Right ventricle myocardium superior (tissue), 1 donor: ENCODE measurements at places on chromosomes 1 and 21. TPM values are rescaled to one million over a fixed set of nuclear protein-coding genes. Genes with fewer than 3 reads are reported as not detected.

Gene MROH9
- total RNA-seq = not detected

Gene CA6
- total RNA-seq = not detected

Gene CAPN9
- 0.83 TPM for total RNA-seq

Gene PALMD
- 114 TPM for total RNA-seq

Gene OR2T2
- total RNA-seq = not detected

Gene DNAJB4
- total RNA-seq = 99.0 TPM

Gene PATJ
- total RNA-seq = 131 TPM

Gene FMO1
- total RNA-seq = 0.54 TPM

Gene FCGR1A
- total RNA-seq = 0.46 TPM

Gene CFHR2
- not detected for total RNA-seq

Gene PTGER3
- total RNA-seq = 1.3 TPM

Gene NOS1AP
- 4.6 TPM for total RNA-seq

Gene LAMC1
- total RNA-seq = 87.5 TPM

Gene RASAL2
- total RNA-seq = 26.8 TPM

Gene CACNA1S
- total RNA-seq = not detected

Gene ETV3L
- total RNA-seq = not detected

Gene GPR37L1
- 0.05 TPM for total RNA-seq

Gene HSF2BP
- total RNA-seq = not detected

Gene TSPAN1
- 0.75 TPM for total RNA-seq

Gene NGF
- total RNA-seq = 4.0 TPM

Gene ZYG11A
- not detected for total RNA-seq

Gene KPRP
- not detected for total RNA-seq

Gene SLC41A1
- total RNA-seq = 465 TPM

Gene TMPRSS2
- not detected for total RNA-seq

Gene NHLH2
- not detected for total RNA-seq

Gene AMY1B
- not detected for total RNA-seq

Gene NFIA
- total RNA-seq = 89.5 TPM

Gene HCN3
- total RNA-seq = 1.4 TPM

Gene ELK4
- 31.1 TPM for total RNA-seq

Gene RGSL1
- not detected for total RNA-seq

Gene FMO3
- 1.2 TPM for total RNA-seq

Gene FAM72B
- total RNA-seq = not detected

Gene GPR3
- 0.24 TPM for total RNA-seq

Gene DNASE2B
- total RNA-seq = not detected

Gene ERRFI1
- 11.1 TPM for total RNA-seq

Gene KRTAP21-1
- total RNA-seq = not detected

Gene GBP6
- 0.13 TPM for total RNA-seq

Gene BMP8A
- 0.30 TPM for total RNA-seq

Gene PLXNA2
- total RNA-seq = 14.4 TPM

Gene RCAN3
- total RNA-seq = 6.5 TPM

Gene SLAMF7
- total RNA-seq = 0.16 TPM

Gene B3GALT2
- 78.4 TPM for total RNA-seq

Gene GJB5
- not detected for total RNA-seq

Gene FCRL1
- not detected for total RNA-seq

Gene PERM1
- 170 TPM for total RNA-seq

Gene OR10Z1
- not detected for total RNA-seq

Gene CELA3A
- total RNA-seq = not detected

Gene SNIP1
- total RNA-seq = 7.4 TPM

Gene CYP4Z1
- 0.86 TPM for total RNA-seq

Gene MTOR
- total RNA-seq = 26.9 TPM

Gene AMY2A
- total RNA-seq = not detected

Gene HSD3B2
- not detected for total RNA-seq

Gene LCE1F
- total RNA-seq = not detected
